ENCODE measurements at places on chromosomes 3 and 15.

DNA sequence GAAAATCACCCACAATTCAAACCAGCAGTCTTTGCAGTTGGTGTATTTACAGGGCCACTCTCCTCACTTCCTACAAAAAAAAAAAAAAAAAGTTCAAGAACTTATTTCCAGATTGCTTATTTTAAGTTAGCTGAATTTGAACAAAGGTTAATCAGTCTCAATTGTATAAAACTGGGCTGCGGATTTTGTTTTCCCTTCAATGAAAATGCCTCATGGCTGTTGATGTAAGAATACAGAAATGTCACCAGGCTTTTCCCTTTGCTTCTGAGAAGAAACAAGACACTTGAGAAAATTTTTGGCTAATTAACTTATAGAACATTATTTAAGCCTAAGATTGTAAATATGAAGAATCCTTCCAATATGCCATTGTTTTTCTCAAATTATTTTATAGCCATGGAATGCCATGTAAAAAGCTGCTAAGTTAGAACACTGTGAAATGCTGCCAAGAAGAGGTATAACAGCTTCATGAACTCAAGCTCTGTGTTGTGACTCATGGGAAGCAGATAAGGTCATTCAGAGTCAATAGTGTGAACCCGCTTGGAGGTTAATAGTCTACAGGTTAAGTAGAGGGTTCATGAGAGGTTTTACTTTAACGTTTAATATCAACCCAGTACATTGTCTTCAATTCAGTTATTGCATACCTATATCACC, 84.3 kb upstream of the ABI3BP start:
- DNase-seq, result no peak

DNA sequence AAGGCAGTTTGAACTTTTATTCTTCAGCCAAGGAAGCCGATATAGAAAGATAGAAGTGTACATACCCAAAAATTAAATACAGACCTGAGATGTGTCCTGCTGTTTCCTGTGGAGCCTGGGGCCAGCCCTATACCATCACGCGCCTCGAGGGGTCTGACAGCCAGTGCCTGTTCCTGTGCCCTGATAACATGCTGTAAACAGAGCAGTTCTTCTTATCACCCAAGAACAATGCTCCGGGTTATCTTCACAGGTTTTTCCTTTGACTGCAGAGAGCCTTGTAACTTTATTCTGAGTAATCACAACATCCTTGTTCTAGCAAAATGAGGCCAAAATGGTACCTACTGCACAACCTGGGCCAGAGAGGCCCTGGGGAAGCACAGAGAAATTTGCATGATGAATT, 289.7 kb upstream of the CHRM5 start:
- DNase-seq, result no peak

GRCh38 chr3:31926543-31926942, 54.5 kb downstream of the OSBPL10 start:
- DNase-seq, result no peak

DNA sequence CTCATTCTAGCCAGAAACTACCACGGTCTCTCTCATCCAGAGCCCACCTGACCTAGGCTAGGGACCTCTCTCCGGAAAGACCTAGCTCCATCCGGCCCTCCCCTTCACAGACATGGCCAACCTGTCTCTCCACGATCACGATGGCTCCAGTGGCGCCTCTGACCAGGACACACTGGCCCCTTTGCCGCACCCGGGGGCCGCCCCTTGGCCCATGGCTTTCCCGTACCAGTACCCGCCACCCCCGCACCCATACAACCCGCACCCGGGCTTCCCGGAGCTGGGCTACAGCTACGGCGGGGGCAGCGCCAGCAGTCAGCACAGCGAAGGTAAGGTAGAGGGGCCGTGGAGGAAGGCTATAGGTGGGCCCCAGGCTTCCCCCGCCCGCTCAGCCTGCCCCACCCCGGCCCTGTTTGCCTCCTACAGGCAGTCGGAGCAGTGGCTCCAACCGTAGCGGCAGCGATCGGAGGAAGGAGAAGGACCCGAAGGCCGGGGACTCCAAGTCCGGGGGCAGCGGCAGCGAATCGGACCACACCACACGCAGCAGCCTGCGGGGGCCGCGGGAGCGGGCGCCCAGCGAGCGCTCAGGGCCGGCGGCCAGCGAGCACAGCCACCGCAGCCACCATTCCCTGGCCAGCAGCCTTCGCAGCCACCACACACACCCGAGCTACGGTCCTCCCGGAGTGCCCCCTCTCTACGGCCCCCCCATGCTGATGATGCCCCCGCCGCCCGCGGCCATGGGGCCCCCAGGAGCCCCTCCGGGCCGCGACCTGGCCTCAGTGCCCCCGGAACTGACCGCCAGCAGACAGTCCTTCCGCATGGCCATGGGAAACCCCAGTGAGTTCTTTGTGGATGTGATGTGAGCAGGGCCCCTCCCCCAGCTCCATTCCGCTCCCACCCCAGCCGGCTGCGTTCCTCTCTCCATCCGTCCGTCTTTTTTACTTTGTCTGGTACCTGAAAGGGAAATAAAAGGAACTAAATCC, 4.5 kb upstream of the AP2M1 start:
- no peak for DNase-seq

DNA sequence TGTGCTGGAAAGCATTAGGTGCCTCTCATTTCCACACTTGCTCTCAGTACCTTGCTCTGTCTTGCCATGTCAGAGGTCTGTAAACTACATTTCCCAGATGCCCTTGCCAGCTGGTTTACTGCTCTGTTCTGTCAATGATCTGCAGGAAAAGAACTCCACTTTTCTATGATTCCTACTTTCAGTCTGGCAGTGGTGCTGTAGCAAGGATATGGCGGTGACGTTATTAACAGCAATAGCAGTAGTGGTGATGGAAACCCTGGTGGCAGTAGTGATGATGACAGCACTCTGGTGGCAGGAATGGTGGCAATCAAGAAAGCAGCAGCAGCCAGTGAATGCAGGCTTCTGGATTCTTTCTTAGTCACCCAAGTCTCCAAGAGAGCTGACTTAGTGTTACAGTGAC, 665.2 kb downstream of the DIPK2A start:
- no peak for DNase-seq

- DNase-seq, result no peak
Observed at GRCh38 chr3:145798007-145798406, 363.0 kb downstream of the PLOD2 start.

DNA sequence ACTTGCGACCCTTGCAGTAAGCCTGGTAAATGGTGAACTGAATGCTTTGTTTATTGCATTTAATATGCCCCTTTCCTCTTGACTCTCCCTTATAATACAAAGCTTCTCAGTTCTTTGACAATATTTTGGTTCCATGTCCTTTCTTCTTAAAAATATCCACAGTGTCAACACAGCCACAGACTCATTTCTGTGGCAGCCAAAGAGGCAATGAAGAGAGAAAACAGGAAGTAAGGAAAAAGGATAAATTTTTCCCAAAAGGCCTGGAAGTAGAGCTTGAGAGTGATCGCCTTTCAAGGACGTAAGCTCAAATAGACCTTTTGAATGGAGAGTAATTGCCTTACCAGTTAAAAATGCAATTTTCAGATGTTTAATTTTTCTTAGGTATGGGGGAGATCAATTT, 59.4 kb downstream of the PEX5L start:
- no peak for DNase-seq

- peak; percentile 64 for DNase-seq
Observed at GRCh38 chr3:146160964-146161662, at the start of gene PLOD2. Gene PLOD2 (minus strand): TSS chr3:146161184. CDS start chr3:146160989, 195 bp downstream.

DNA sequence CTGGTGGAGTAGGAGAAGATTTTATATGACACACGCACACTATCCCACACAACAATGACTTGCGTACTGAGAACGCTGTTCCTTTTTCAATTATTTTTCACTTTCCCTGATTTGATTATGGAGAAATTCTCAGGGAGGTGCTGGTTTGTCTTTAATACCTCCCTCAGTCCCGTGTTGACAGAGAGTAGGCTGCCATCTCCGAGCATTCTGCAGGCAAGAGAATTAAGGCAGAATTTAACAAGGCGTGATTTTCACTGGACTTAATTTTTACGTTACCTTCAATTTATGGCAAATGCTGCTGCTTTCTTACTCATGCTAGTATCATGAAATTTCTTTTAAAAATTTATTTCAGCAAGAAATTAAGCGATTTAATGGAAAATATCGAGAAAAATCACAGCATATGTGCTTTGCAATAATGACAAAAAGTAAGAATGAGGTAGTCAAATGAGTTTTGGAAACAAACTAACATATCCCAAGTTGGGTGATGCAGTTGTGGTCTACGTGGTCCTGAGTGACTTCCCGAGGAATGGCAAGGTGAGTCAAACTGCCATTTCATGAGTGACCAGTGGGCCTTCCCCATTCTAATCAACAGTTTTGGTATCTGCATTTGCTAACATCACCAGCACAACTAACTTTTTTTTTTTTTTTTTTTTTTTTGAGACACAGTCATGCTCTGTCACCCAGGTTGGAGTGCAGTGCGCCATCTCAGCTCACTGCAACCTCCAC, 16.9 kb downstream of the DNASE1L3 start:
- DNase-seq, result no peak

GRCh38 chr3:55828712-55829111, 341.6 kb upstream of the WNT5A start:
- DNase-seq, result no peak

DNA sequence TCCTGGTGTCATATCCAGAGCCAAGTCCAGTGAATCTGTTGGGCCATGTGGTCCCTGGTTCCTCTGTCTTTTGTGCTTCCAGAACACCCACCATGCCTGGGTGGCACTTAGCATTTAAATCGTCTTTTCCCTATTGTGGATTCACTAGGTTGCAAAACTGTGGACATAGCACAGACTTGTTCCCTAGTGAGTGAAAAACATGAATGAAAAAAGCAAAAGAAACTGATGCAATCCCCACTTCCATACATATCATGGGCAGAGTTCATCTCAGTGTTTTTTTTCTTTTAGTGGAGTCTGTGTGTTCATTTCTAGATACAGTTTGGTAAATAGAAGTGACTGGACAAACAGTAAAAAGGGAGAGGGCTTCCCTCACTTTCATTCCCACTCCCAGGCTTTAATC, 170.5 kb downstream of the SLCO3A1 start:
- DNase-seq, result no peak

GRCh38 chr3:113268311-113268710, 57.0 kb downstream of the BOC start:
- DNase-seq, result no peak

GRCh38 chr3:32428092-32429068, 36.7 kb downstream of the CMTM7 start:
- DNase-seq, result no peak

GRCh38 chr3:127556565-127556964, 34.0 kb downstream of the TPRA1 start:
- no peak for DNase-seq

DNA sequence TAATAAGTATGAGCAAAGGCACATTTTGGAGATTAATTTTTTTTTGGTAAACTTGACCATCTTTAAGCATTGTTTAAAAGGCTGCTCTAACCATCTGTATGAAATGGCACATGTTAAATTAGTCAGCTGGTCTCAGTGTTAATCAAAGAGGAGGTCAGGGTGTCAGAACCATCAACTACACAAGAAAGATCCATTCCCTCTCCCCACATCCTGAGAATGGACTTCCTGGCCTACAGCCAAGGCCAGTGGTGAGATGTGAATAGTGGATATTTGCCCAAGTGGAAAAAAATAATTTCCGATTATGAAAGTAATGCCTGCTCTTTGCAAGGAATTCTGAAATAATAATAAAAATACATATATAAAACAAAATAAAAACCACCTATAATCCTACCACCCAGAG, 641.7 kb downstream of the NR2F2 start:
- DNase-seq, result no peak

GRCh38 chr3:59566481-59566975, 516.7 kb upstream of the CFAP20DC start:
- DNase-seq, result no peak

GRCh38 chr3:55910543-55910942, 423.4 kb upstream of the WNT5A start:
- DNase-seq, result no peak

- no peak for DNase-seq
Observed at GRCh38 chr3:134375582-134376384, 1.5 kb upstream of the AMOTL2 start.

- peak; percentile 49 for DNase-seq
Observed at GRCh38 chr3:192273697-192274010, 453.7 kb downstream of the FGF12 start.

- no peak for DNase-seq
Observed at GRCh38 chr15:54082836-54083492, 104.7 kb downstream of the UNC13C start.

- DNase-seq, result no peak
Observed at GRCh38 chr15:45529613-45530012, 7.1 kb upstream of the SLC30A4 start.

DNA sequence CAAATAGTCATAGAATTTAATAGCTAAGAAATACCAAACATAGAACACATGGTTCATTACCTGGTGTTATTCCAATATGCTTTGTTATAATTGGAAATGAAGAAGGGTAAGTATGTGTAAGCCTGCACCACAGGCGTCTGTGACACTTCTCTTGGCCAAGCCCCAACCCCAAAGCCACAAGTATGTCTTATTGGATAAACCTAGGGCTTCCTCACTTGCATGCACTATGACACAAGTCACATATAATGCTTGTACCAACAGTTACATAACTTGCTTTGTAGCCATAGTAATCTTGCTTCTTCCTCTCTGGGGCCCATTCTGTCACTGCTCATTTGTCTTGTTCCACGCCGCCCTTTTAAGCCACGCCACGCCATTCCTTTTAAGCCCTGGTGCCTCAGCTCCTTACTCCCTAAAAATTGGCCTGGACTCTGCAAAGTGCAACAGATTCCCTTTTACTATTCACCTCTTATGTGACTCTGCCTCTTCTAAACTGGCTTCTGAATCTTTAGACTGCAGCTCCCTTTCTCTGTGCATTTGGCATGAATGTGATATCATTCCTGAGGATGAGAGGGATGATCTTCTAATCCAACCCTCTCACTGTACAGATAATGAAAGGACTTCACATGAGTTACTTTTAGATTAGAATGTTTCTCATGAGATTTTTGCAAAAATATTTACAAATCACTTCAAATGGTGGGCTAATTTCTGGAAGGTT, 48.1 kb upstream of the EPHA3 start:
- no peak for DNase-seq

DNA sequence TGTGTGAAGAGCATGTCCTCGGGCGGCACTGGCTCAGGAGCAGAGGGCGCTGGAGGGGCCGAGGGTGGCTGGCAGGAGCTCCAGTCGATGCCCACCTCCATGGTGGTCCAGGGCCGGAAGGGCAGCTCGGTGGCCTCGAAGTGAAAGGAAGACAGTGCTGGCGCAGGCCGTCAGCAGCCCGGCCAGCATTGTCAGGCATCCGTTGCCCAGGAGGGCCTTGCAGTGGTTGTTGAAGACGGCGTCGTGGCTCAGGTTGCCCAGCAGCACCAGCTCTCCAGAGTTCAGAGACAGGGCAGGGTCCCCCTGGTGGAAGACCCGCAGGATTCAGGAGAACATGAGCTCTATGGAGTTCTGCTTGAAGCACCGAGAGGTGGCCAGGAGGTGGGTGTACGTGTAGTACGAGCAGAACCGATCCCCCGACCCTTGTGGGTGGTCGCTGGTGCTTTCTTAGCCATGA, 16.5 kb upstream of the SIAH2 start:
- no peak for DNase-seq

GRCh38 chr15:90019611-90020010, 18.5 kb downstream of the ZNF710 start:
- DNase-seq, result no peak

- no peak for DNase-seq
Observed at GRCh38 chr3:94066506-94067500, 3.9 kb downstream of the NSUN3 start.
